ENCODE measurements at places on chromosomes 7 and 10.

DNA sequence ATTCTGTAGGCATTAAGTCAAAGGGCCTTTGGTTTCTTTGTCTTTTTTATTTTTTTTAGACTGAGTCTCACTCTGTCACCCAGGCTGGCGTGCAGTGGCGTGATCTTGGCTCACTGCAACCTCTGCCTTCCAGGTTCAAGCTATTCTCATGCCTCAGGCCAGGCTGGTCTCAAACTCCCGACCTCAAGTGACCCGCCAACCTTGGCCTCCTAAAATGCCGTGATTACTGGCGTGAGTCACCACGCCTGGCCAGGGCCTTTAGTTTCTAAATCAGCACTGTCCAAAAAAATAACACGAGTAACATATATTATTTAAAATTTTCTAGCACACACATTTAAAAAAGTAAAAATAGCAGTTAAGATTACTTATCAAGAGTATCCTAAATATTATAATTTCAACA lies 11.1 kb upstream of the ACSL5 start:
- H3K27ac ChIP-seq: no peak overlapping the region
- no peak for ATAC-seq
- no peaks in the 10 kb centered on the region for H3K4me1 ChIP-seq
- no peaks in the 10 kb centered on the region for H3K36me3 ChIP-seq

GRCh38 chr7:133983685-133984419 lies 143.3 kb upstream of the LRGUK start:
- H3K4me3 ChIP-seq: no peak overlapping the region
- peaks cover 7% of the 10 kb centered on the region for H3K36me3 ChIP-seq

- H3K4me1 ChIP-seq: peaks cover 2% of the 10 kb centered on the region
- ATAC-seq: no peak
- no peak overlapping the region for H3K4me3 ChIP-seq
- no peak overlapping the region for H3K27ac ChIP-seq
- H3K36me3 ChIP-seq: no peaks in the 10 kb centered on the region
- H3K27me3 ChIP-seq: peaks cover 21% of the 10 kb centered on the region
Observed at GRCh38 chr7:512541-513311, 6.9 kb downstream of the PDGFA start.

DNA sequence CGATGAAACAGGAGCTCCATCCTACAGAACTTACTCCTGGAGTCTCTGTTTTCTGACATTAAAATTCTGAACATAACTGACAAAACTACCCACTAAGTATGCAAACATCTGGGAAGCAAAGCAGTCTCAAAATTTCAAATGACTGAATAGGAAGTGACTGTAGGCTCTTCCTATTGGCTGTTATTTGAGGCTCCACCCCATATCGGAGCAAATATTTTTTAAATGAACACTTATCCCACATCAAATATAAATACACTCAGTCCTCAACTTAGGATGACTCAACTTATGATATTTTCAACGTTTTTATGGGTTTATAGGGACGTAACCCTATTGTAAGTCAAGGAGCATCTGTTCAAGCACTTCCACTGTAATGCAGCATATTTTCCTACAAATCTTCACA lies 8.8 kb downstream of the HSPA12A start:
- H3K27me3 ChIP-seq: peaks cover 37% of the 10 kb centered on the region
- no peak overlapping the region for H3K27ac ChIP-seq
- no peak overlapping the region for H3K4me3 ChIP-seq
- no peaks in the 10 kb centered on the region for H3K4me1 ChIP-seq
- ATAC-seq: no peak

DNA sequence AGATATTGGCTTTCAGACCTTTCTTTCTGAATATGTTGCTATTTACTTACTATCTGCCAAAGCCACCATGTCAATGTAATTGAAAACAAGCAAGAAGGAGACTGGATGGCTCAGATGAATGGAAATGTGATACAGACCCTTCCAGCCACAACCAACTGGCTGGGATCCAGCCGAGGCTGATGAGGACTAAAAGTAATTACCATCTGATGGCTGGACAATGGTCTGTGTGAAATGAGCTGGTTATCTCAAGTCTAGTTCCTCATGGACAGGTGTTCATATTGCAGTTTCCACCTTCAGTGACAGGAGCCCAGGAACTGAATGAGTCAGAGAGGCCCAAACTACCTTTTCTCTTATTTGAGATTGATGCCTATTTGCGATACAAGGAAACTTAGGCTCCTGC lies 267.5 kb downstream of the GATA3 start:
- no peak for ATAC-seq
- H3K36me3 ChIP-seq: no peaks in the 10 kb centered on the region
- no peaks in the 10 kb centered on the region for H3K4me1 ChIP-seq

GRCh38 chr7:148664324-148664723 lies 34.4 kb upstream of the CUL1 start:
- H3K4me1 ChIP-seq: no peaks in the 10 kb centered on the region
- H3K27me3 ChIP-seq: peaks cover 9% of the 10 kb centered on the region
- H3K4me3 ChIP-seq: no peak overlapping the region
- H3K36me3 ChIP-seq: no peaks in the 10 kb centered on the region
- ATAC-seq: no peak

Data from stimulated activated memory B cell treated with anti-CD40 and anti-IgM and Interleukin-4, amounts not matched to agents 10 μg/mL and 1 μg/mL and 100 μg/mL, for 72 hours (primary cell).